ENCODE measurements at places on chromosomes 1 and 21. TPM values are rescaled to one million over a fixed set of nuclear protein-coding genes. Genes with fewer than 3 reads are reported as not detected.

- no peak for DNase-seq
Measured at GRCh38 chr1:2564006-2564814, 8.0 kb downstream of the TNFRSF14 start.

- DNase-seq: peak; percentile 11
Measured at GRCh38 chr21:42568376-42568775, 54.7 kb downstream of the SLC37A1 start.

GRCh38 chr1:223715604-223716172 is 3.3 kb downstream of the CAPN2 start:
- no peak for DNase-seq

DNA sequence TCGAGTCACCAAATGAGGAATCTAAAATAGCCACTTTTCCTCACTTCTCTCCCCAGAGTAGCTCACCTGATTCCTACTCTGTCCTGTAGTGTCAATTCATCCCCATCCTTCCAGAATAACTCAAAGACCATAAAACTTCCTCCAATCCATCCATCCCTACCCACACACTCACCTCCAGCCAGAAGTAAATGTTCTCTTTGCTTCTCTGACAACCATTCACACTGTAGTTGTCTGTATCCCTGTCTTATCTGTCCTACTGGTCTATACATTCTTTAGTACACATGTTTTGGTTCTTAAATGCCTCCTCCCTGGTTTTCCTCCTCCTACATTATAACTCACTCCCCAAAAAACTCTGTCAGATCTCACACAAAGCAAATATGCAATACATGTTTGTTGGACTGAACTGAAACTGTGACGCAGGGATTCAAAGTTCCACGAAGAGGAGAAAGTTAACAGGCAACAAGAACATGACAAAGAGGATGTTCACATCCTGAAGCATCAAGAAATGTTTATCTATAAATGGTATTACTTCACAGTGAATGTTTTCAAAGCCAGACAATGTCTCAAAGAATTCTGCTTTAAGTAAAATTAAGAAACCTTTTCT is 11.0 kb downstream of the TP53BP2 start:
- DNase-seq: no peak

- DNase-seq: no peak
Measured at GRCh38 chr21:17085707-17086106, 427.1 kb upstream of the CXADR start.

DNA sequence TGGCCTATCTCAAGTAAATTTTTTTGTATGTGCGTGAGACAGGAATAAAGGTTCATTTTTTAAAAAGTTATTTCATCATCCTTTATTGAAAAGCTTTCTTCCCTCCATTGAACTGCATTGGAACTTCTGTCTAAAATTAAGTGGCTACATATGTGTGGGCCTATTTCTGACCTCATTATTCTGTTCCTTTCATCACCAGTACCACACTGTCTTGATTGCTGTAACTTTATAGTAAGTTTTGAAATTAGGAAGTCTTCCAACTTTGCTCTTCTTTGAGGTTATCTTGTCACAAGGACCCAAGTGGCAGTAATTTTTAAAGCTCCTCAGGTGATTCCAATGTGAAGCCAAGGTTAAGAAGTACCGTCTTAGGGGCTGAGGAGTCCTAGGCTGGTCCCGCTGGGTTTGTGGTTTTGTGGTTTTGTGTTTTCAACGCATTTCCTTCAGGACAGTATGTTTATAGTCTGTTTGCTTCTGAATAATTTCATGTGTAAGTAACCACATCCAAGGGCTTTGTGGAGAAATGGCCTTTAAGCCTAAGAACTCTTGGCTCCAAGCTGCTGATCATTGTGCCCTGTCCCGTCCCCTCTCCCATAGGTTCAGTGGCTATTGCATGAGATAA is 12.4 kb upstream of the SCAF4 start:
- no peak for DNase-seq

GRCh38 chr1:3919706-3920105 is 19.6 kb upstream of the C1orf174 start:
- no peak for DNase-seq

CTBS gene
- total RNA-seq: 6.6 TPM

GRCh38 chr1:192573499-192573898 is 2.1 kb upstream of the RGS1 start:
- DNase-seq: no peak

DNA sequence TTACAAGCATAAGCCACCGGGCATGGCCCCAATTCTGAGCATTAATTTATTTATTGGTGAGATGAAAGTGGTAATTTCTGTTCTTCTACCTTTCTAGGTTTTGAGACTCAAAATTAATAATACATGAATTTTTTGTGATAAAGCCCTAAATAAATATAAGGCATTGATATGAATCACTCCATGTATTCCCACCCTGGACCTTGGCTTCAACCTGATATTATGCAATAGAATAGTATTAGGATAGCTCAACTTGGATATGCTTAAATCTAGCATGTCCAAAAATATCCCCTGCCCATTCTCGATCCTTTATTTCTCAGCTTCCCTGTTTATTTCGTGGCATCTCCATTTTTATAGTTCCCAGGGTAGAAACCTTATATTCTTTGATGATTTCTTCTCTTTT is 2.5 kb downstream of the AGL start:
- DNase-seq: no peak

XKR8 gene
- total RNA-seq: 3.4 TPM

- no peak for DNase-seq
Measured at GRCh38 chr1:234393190-234393589, 19.9 kb downstream of the COA6 start.

KRTAP21-2 gene
- not detected for total RNA-seq

OPRD1 gene
- not detected for total RNA-seq

DNA sequence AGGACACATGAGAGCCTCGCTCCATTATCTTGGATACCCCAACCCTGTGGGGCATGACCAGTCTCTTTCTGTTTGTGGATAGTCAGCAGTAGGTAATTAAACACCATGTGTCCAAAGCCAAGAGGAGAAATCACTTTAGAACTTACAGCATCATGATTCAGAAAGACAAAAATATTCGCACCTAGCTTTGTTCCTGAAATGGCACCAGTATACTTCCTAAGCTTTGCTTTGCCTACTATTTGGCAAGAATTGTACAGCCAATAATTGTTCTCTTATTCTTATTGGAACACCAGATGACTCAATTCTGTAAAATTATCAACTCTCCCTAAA is 24.2 kb downstream of the TNFRSF9 start:
- no peak for DNase-seq

- no peak for DNase-seq
Measured at GRCh38 chr1:231062500-231063270, 22.6 kb upstream of the FAM89A start.

GRCh38 chr1:3668585-3669300 is 16.4 kb downstream of the TP73 start:
- peak; percentile 89 for DNase-seq

GRCh38 chr1:221961532-221962292 is 219.8 kb upstream of the DUSP10 start:
- no peak for DNase-seq

DNA sequence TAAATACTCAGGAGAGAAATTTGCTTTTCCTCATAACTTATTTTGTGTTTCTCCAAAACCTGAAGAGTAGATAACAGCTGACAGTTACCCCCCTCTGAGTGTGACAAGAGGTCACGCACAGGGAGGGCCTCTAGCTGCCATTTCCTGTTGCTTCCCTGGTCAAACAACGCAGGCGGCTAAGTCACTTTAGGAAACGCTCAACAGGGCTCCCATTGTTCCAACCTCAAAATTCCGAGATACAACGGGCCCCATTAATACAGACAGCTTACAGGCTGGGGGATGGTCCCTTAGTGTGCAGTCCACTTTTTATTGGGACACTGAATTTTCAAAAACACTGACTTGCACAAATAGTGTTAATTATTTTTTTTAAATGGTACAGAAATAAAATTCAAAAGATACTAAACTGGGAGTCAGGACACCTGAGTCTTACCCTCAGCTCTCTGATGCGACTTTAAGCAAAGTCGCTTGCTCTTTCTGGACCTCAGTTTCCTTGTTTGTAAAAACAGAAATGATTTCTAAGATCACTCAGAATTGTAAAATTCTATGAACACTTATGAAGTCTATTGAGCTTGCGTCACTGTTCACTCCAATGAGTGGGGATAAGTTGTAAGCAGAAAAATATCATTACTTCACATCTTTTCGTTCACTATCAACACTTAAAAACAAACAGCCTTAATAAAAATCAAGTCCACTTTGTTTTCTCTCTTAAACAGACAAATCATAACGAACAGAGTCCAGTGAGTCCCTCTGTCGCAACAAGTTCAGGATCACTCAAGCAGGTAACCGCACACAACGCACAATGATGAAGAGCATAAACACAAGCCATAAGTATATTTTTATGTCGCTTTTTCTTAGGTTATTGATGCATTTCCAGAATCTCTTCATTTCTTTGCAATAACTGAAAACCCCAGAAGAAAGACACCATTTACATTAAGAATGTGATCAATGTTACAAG is 13.5 kb downstream of the LZIC start:
- no peak for DNase-seq

Data from heart left ventricle (tissue), 16 donors.